ENCODE measurements at places on chromosomes 4 and X.

GRCh38 chr4:4443821-4444220 lies 56.9 kb downstream of the NSG1 start:
- DNase-seq, result peak; percentile 80

DNA sequence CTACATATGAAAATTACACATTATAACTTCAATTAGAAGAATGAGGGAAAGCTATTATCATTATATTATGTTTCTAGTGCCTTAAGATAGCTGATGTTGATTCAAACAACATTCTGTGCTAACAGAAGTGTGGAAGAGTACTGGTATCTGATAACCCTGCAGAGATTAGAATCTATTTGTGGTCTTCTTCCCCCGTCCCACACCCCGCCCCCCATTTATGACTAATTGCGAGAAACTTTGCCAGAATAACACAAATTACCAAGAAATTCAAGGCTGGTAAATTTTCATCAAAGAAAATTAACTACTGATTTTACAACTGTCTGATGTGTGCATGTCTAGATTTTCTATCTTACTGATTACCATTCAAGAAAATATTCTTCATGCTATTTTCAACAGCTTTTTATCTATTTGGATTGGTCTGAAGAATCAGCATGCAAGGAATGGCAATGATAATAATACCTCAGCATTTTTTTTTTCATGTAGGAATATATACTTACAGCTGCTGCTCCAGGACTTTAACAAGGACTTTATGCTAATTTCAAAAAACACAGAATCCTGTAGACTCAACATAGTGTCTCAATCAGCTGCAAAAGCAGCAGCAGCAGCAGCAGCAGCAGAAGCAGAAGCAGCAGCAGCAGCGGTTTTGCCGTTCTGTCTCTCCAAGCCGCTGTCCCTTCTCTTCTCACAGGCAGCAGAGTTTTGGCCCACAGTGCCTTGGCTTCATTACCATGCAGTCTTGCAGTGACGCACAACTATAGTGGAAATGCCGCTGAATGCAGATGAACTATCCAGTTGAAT lies 126.7 kb downstream of the FRYL start:
- peak; percentile 50 for DNase-seq

DNA sequence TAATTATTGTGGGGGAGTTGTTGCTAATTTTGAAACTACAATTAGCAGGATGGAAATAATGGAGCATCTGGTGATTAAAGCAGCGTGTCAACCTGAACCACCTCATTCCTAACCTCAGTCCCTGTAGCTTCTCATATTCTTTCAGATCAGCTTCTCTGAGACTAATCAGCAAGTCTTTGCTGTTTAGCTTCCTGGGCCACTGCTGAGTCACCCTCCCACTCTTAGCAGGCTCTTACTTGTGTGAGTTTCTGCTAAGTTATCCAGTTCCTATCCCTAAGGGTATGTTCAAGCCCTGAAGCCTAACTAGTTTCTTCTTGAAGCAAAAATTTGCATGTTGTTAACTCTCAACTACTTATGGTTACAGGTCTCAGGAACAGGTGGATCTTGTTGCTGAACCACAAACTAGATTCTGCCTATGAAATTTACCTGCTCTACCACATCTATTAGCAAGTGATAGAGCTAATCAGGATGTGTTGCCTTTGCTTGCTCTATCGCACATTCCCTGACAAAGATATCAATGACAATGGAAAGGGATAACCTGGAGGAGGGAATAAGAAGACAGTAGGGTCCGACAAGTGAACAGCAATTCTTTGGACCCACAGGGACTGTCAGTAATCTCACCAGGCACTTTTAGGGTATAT lies 134.2 kb downstream of the EIF4E start:
- peak; percentile 10 for DNase-seq

DNA sequence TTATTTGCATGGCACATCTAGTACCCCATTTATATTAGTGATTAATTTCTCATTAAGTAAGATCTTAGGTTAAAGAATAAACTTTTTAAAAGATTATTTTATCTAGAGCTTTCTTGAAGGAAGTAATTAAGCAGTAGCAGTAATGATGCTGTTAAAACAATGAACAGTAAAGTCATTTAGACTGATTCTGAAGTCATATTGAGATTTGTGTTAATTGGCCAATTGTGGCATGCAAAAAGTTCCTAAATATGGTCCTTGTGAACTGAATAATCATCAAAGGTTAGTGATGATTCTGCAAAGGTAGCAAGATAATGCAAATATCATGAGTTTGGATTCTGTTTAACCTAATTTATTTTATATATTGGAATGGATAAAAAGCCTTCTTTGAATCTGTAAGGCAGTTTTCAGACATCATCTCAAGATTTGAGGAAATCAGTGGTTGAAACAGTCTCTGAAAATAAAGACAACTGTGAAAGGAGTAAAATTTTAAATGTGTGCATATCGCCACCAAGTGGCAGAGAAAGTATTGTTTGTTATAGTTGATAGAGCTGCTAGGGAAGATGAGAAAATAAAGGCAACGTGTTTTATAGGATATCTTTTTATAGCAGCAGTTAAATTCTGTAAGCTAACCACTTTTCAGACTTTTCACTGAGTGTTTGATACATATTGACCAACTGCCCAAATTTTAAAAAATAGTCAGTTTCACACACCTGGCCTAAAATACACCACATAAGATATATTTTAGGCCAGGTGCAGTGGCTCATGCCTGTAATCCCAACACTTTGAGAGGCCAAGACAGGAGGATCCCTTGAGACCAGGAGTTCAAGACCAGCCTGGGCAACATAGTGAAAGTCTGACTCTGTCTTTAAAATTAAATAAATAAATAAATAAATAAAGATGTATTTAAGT lies 79.6 kb downstream of the CCKAR start:
- DNase-seq, result peak; percentile 64

GRCh38 chr4:189767941-189768340 lies 172.7 kb upstream of the FRG1 start:
- no peak for DNase-seq

GRCh38 chr4:41065434-41066006 lies 148.8 kb downstream of the APBB2 start:
- DNase-seq, result no peak

DNA sequence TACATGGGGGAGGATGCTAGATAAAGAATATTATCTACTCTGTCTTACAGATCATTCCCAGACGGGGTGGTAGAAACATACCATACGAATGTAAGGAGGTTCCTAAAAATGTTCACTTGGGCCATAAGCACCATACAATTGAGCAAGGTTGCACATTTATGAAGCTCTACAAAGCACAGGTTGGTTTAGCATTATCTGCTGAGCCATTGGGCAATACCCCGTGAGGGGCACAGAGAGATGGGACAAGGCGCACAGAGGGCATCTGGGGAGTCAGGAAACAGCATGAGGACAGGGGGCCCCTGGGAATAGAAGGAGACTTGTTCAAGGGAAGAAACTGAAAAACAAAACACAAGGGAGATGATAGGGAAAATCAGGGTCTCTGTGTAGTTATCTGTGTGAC lies 305.3 kb downstream of the TRIML1 start:
- DNase-seq, result no peak

DNA sequence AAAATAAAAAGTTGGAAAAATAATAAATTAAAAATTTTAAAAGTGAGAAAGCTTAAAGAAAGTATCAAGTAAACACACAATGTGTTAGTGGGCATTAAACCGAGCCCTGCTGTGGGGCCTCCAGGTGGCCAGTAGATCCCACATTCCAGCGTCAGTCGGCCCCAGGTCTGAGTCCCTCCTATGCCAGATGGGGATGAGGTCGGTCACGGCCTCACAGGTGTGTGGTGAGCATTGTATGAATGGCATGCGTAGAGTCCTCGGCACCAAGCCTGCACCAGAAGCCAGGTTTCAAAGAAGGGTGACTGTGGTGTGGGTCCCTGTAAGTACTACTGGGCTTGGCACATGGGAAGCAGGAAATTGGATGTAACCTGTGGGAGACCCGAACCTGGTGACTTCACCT lies 75.6 kb upstream of the MSX1 start:
- no peak for DNase-seq

DNA sequence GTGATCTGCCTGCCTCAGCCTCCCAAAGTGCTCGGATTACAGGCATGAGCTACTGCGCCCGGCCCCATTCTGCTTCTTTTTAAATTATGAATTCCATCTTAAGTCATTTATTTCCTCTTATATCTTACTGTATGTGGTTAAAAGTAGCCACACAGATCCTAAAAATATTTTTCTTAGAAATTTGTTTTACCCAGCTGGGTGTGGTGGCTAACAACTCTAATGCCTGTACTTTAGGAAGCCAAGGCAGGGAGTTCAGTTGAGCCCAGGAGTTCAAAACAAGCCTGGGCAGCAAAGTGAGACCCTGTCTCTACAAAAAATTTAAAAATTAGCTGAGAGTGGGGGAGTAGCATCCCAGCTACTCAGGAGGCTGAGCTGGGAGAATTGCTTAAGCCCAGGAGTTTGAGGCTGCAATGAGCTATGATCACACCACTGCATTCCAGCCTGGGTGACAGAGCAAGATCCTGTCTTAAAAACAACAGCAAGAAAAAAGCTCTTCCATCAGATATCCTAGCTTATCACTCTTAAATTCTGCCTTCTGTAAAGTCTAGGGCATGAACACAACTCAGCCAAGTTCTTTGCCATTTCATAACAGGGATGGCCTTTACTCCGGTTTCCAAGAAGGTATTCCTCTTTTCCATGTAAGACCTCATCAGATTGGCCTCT lies 15.1 kb upstream of the AFF1 start:
- no peak for DNase-seq

DNA sequence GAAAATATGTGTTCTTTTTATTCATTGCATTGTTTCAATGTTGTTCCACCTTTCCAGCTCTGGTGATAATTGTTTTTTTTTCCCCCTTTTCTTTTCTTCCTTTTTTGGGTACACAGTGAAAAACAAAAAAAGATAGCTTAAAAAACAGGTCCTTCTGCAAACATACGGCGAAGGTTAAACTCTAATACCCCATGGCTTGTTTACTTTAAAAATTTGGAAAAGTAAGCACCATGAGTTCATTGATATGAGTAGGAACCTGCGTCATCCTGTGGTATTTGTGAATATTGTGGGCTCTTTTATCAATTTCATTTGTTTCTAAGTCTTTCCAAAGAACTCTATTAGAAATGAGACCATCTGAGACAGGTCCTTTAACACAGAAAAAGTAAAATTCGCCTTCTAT lies 123.5 kb downstream of the CHRNA9 start:
- no peak for DNase-seq

- DNase-seq, result no peak
Measured at GRCh38 chr4:555566-556275, 20.4 kb downstream of the TMEM271 start.

DNA sequence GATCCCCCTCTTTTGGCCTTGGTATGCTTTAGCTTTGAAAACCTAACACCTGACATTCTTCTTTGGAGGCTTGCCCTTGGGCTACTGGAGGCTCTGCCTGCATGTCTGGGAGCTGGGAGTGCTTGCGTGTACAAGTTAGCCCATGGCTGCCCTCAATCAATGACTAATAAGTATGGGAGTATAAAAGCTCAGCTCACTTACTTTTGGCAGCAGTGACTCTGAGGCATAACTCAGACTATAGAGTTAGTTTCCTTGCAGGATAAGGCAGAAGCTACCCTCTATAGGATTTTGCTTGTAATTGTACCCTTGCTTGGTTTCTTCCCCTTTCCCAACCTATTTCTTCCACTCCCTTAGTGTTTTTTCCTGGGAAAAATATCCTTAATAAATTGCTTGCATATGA lies 247.9 kb downstream of the PPP1R2C start:
- peak; percentile 91 for DNase-seq

DNA sequence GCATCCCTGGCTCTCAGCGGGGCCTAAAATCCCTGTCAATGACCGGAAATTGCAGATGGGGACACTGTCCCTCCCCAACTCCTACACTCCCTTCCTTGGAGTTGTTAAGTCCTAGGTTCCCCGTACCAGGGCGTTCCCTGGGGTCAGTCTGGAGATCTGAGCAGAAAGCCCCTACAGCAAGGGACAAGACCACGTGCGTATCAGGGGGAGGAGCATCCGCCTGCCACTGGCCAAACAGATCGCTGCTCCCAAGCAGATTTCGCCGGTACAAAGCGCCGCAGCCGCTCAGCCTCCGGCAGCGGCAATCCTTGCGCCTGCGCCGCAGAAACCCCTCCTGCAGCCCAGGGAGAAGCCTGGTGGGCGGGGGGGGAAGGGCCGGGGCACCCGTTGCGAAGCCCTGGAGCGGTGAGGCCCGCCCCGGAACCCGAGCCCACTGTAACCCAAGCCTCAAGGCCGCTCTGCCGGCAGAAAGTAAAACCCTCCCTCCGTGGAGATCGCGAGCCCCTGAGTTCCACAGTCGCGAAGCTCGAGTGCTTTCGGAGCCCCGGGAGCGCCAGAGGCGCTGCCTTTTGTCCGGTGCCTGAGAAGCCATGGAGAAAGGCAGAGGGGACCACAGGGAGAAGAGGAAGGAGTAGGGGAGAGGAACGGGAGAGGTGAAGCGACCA lies 2.7 kb downstream of the CRMP1 start:
- no peak for DNase-seq

DNA sequence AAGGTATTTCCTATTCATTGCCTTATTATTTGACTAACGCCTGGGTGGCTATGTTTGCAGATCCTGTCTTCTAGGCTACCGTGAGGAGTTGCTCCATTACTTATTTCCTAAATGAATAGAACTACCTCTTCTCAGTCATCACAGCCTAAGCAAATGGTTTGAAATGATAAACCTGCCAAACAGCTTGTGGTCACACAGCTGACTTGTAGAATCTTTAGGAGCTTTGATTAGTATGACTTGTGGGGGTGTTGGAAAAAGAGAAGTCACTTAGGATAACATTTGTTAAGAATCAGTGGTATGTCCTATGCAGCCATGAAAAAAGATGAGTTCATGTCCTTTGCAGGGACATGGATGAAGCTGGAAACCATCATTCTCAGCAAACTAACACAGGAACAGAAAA lies 169.3 kb downstream of the PPARGC1A start:
- DNase-seq, result peak; percentile 27

- no peak for DNase-seq
Measured at GRCh38 chr4:100782356-100782755, 264.5 kb upstream of the EMCN start.

DNA sequence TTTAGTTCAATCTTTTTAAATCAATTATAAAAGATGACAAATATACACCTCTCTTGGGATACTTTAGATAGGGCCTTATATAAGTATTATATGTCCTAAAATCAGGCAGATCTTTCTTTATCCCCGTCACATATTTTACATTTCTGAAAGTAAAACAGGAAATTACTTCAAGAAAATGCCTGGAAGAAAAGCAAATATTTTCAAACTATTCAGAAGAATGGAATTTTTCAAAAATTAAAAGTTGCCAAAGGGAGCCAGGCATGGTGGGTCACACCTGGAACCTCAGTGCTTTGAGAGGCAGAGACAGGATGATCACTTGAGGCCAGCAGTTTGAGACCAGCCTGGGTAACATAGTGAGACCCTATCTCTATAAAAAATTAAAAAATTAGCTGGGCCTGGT lies 34.4 kb downstream of the MGARP start:
- DNase-seq, result peak; percentile 70

GRCh38 chr4:1026115-1026514 lies 14.7 kb downstream of the FGFRL1 start:
- DNase-seq, result no peak

GRCh38 chrX:9456250-9457074 lies 8.4 kb upstream of the TBL1X start:
- no peak for DNase-seq

GRCh38 chrX:11446336-11446735 lies 153.1 kb downstream of the AMELX start:
- DNase-seq, result peak; percentile 70

Measured in fibroblast of skin of abdomen (primary cell).